ENCODE measurements at places on chromosomes 2 and 18. TPM values are rescaled to one million over a fixed set of nuclear protein-coding genes. Genes with fewer than 3 reads are reported as not detected.
A peak's percentile ranks its signal among the peaks of the same experiment; 100 is the strongest.

RNF103 gene
- 22.8 TPM for total RNA-seq

DNA sequence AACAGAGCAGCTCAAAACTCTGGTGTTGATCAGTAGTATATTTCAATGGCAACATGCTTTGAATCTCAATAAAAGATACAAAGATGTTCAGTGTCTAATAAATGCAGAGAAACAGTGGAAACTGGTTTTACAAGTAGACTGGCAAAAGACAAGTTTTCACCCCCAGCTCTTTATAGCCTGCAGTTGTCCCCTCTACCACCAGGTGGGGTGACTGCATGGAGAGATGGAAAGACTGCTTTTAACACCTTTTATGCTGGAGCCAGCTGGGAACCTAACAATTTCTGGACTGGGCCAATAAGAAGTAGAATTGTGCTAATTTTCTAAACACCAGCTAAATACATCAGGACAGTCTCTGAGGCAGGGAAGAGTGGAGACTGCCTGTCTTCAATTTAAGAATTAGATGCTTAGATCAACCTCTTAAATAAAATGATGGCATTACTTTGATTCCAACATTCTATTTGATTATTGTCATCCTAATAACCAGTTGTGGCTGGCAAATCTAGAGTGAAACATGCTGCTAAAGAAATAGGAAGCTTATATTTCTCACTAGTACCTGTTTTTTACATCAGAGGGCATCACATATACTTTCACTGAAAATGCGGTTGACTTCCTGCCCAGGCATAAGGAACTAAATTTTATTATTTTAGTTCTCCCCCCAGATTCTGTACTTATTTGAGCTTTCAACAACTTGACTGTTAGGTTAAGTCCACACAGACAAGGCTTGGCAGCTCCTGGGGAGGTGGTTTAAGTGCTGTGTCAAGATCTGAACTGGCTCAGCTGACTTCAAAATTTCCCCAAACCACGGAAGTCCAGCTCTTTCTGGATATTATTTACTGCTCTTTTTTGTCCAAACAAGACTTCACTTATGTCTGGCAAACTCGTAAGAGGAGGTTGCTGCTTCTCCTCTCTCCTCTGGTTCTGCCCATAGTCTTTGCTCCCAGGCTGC, 140.5 kb downstream of the TPGS2 start:
- peaks cover 1% of the 10 kb centered on the region for H3K36me3 ChIP-seq
- no peak overlapping the region for H3K4me3 ChIP-seq
- H3K27ac ChIP-seq, result no peak overlapping the region
- peaks cover 2% of the 10 kb centered on the region for H3K27me3 ChIP-seq
- H3K4me1 ChIP-seq, result peaks cover 1% of the 10 kb centered on the region
- DNase-seq, result peak; percentile 64

- peaks cover 8% of the 10 kb centered on the region for H3K4me1 ChIP-seq
- H3K4me3 ChIP-seq, result no peak overlapping the region
- H3K27ac ChIP-seq, result peak overlapping the region; percentile 33
- H3K36me3 ChIP-seq, result peaks cover 5% of the 10 kb centered on the region
These were observed 25.6 kb downstream of the METTL21A start for GRCh38 chr2:207599636-207600035.

DNA sequence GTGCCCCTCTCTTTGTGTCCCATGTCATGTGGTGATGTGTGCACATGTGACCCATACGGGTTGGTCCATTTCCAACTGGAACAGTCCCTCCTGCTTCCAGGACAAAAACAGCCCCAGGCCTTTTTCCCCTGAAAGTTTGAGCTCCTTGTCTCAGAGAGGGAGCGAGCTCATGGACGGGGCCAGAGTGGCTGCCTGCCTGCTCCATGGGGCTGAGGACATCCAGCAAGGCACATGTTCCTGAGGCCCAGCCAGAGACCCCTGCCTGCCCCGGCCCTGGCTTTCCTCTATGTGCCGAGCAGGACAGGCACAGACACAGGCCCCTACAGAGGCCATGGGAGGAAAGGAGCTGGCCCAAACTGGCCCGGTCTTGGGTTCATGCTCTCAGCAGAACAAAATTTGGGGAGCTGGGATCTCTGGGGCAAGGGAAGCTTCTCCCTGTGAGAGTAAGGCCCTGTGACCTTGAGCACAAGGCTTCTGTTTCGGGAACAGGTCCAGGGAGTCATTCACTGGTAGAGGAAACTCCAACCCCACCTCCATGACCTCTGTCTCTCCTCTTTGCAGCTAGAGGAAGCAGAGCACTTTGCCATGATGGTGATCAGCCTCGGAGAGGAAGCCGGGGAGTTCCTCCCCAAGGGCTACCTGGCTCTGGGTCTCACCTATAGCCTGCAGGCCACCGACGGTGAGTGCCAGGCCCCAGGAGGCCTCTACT, 105.8 kb upstream of the MCFD2 start:
- H3K27ac ChIP-seq, result no peak overlapping the region
- H3K4me3 ChIP-seq, result no peak overlapping the region
- peaks cover 3% of the 10 kb centered on the region for H3K36me3 ChIP-seq
- no peaks in the 10 kb centered on the region for H3K27me3 ChIP-seq
- no peak for DNase-seq

DNA sequence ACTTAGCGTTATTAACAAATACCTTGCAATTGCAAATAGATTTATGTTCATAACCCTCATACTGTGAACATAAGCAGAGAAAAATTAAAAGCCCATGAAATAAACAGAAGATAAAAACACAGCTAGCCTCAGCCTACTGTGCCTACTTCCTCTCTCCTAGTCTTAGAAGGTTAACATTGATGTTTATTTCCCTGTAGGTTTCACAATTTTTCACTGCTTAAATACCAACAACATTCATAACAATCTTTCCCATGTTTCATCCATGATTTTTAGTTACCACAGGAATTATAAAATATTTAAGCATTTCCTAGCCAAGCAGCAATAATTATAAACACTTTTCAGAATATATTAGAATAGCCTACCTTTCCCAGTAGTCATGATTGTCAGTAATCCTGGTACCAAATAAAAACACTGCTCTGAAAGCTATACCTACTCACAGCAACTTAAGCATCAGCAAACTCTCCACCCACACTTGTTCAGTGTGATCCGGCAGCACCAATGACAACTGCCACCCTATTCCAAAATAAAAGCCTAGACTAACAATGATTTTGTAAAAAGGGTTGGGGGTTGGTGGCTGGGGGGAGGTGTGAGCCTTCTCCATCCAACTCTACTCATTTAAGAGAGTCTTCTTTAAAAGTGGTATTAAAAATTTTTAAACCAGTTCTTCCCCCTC, 40.6 kb upstream of the RNU4ATAC start:
- no peaks in the 10 kb centered on the region for H3K27me3 ChIP-seq
- H3K36me3 ChIP-seq, result peaks cover 12% of the 10 kb centered on the region
- no peak overlapping the region for H3K4me3 ChIP-seq
- H3K4me1 ChIP-seq, result no peaks in the 10 kb centered on the region
- DNase-seq, result no peak
- H3K27ac ChIP-seq, result no peak overlapping the region

CDH19 gene
- not detected for total RNA-seq

DIPK1C gene
- total RNA-seq, result not detected

GRCh38 chr2:20351555-20352229, 1.0 kb upstream of the PUM2 start:
- no peak overlapping the region for H3K27ac ChIP-seq
- no peak for DNase-seq
- no peak overlapping the region for H3K4me3 ChIP-seq
- peaks cover 30% of the 10 kb centered on the region for H3K4me1 ChIP-seq
- no peaks in the 10 kb centered on the region for H3K27me3 ChIP-seq
- H3K36me3 ChIP-seq, result peaks cover 2% of the 10 kb centered on the region

DNA sequence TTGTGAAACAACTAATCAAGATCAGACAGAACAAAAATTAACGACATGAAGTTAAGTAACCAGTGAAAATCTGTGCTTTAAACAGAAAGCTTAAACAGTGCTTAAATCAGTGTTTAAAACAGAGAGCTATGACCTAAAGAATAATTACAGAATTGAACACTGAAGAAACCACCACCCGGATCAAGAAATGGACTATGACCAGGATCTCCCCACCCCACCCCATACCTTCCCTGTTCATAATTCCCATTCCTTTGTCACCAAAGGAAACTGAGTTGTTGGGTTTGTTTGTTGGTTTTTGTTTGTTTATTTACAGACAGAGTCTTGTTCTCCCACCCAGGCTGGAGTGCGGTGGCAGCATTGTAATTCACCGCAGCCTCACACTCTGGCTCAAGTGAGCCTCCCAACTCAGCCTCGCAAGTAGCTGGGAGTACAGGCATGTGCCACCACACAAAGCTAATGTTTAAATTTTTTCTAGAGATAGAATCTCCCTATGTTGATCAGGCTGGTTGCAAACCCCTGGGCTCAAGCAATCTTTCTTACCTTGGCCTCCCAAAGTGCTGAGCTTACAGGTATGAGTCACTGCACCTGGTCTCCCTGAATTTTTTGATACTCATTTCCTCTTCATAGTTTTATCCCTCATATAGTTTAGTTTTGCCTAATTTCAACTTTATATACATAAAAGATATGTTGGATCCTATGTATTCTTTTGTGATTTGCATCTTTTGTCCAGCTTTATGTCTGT, 8.2 kb upstream of the ALPG start:
- peaks cover 2% of the 10 kb centered on the region for H3K4me1 ChIP-seq
- H3K4me3 ChIP-seq, result no peak overlapping the region
- DNase-seq, result no peak
- peaks cover 16% of the 10 kb centered on the region for H3K27me3 ChIP-seq
- no peak overlapping the region for H3K27ac ChIP-seq

ADD2 gene
- total RNA-seq, result 1.1 TPM

GKN2 gene
- total RNA-seq, result not detected

- H3K36me3 ChIP-seq, result no peaks in the 10 kb centered on the region
- peaks cover 1% of the 10 kb centered on the region for H3K27me3 ChIP-seq
- H3K27ac ChIP-seq, result no peak overlapping the region
- no peak overlapping the region for H3K4me3 ChIP-seq
- H3K4me1 ChIP-seq, result peaks cover 7% of the 10 kb centered on the region
These were observed 48.2 kb downstream of the SPP2 start for GRCh38 chr2:234098681-234099080.

CSRNP3 gene
- total RNA-seq, result 10.7 TPM

GRCh38 chr2:156476850-156477206, 40.6 kb downstream of the GPD2 start:
- H3K4me1 ChIP-seq, result peaks cover 46% of the 10 kb centered on the region
- no peak for DNase-seq
- peak overlapping the region; percentile 64 for H3K27ac ChIP-seq
- no peaks in the 10 kb centered on the region for H3K27me3 ChIP-seq
- peaks cover 8% of the 10 kb centered on the region for H3K36me3 ChIP-seq

GRCh38 chr2:185475914-185476313, 262.7 kb upstream of the FSIP2 start:
- H3K27me3 ChIP-seq, result no peaks in the 10 kb centered on the region
- no peaks in the 10 kb centered on the region for H3K4me1 ChIP-seq

- H3K27me3 ChIP-seq, result no peaks in the 10 kb centered on the region
- DNase-seq, result no peak
- no peaks in the 10 kb centered on the region for H3K36me3 ChIP-seq
- peaks cover 18% of the 10 kb centered on the region for H3K4me1 ChIP-seq
These were observed 84.5 kb upstream of the MAPRE2 start for GRCh38 chr18:34956663-34957062.

TDRD15 gene
- 0.04 TPM for total RNA-seq

GRCh38 chr2:239255628-239256349, 145.0 kb downstream of the HDAC4 start:
- H3K27me3 ChIP-seq, result no peaks in the 10 kb centered on the region
- peaks cover 2% of the 10 kb centered on the region for H3K4me1 ChIP-seq
- DNase-seq, result no peak
- H3K4me3 ChIP-seq, result no peak overlapping the region

DNA sequence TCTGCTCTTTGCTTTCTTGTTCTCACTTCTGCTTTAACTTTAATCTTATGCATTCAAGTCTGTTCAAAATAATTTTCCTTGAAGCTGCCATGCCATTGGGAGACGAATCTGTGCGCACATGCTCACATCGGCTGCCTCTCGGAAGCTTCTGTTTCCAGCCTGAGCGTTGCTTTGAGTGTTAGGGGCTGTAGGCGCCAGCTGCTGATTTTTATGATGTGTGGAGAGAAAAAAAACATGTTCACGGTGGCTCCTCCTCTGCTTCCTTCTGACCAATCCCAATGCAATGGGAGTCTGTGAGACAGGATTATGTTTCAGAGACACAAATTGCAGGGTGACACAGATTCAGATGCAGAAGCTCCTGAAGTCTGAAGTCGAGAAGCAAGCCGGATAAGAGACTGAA, at the start of gene MC4R:
Gene MC4R, minus strand, starts transcription at position 180 of the 400 bp plus-strand sequence. CDS start 426 bp downstream, outside the sequence.
- no peak within 1 kb of the TSS for H3K27ac ChIP-seq
- H3K4me1 ChIP-seq, result peaks cover 5% of the 10 kb centered on the region
- H3K36me3 ChIP-seq, result no peaks in the 10 kb centered on the region

- H3K36me3 ChIP-seq, result no peaks in the 10 kb centered on the region
- H3K27ac ChIP-seq, result peak within 1 kb of the TSS; percentile 99
- H3K4me1 ChIP-seq, result peaks cover 57% of the 10 kb centered on the region
- peak; percentile 71 for DNase-seq
- H3K4me3 ChIP-seq, result peak within 1 kb of the TSS; percentile 86
- H3K27me3 ChIP-seq, result peaks cover 3% of the 10 kb centered on the region
These were observed at the start of gene SERTAD2 for GRCh38 chr2:64653109-64654062. TSS of gene SERTAD2 (minus strand) at chr2:64653913. CDS start at chr2:64636871, 17,042 bp downstream.

DNA sequence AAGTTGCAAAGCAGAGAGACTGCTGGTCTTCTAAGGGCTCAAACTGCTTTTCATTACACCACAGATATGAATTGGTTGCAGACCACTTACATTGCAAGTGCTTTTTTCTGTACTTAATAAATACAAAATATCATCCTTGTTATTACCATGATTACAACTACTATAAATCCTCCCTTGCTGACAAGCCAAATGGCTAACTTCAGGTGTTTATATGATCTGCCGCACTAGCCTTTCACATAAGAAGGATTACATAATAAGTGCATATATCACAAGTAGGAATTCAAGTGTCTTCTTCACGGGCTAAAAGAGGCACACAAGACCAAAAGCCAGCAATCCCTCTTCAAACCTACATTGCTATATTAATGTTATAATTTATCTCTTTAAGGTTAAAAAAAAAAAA, 373.0 kb downstream of the ZEB2 start:
- H3K4me1 ChIP-seq, result no peaks in the 10 kb centered on the region
- no peaks in the 10 kb centered on the region for H3K27me3 ChIP-seq
- H3K36me3 ChIP-seq, result no peaks in the 10 kb centered on the region
- no peak overlapping the region for H3K4me3 ChIP-seq
- DNase-seq, result no peak
- no peak overlapping the region for H3K27ac ChIP-seq

- H3K27me3 ChIP-seq, result peaks cover 55% of the 10 kb centered on the region
- no peaks in the 10 kb centered on the region for H3K4me1 ChIP-seq
- no peak overlapping the region for H3K27ac ChIP-seq
- H3K4me3 ChIP-seq, result no peak overlapping the region
These were observed 21.6 kb upstream of the PDIA6 start for GRCh38 chr2:10834068-10834655.

SP140L gene
- 2.7 TPM for total RNA-seq

DNA sequence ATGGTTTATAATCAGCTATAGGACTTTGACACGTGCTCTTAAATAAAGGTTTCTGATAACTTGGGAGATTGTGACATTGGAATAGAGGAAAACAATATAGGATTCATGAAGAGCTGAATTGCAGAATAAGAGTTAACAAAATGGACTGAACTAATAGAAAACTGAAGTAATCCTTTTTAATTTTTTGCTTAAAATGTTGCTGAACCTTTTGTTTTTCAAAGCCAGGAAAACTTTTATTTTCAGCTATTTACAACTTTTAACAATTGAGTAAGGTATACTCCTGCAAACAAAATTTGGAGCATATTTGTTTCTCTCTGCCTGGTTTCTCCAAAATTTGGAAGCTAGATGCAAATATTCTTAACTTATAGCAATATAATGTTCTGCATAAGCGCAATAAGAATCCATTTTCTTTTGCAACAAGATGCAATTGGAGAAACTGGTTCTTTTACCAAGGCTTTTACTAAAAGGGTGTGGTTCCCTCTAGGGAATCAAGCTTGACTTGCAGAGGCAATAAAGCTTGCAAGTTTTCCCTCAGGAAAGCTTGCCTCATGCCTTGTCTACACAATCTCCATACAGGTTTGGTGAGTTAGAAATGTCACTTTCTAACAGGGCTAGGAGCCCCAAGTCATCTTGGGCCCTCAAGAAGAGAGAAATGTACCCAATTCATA, 10.3 kb upstream of the PDK1 start:
- DNase-seq, result no peak
- H3K27ac ChIP-seq, result no peak overlapping the region
- peaks cover 1% of the 10 kb centered on the region for H3K4me1 ChIP-seq

Data from progenitor cell of endocrine pancreas (in vitro differentiated cells).